ENCODE measurements at places on chromosomes 2 and 18.
A peak's percentile ranks its signal among the peaks of the same experiment; 100 is the strongest.

- no peak for DNase-seq
Observed at GRCh38 chr18:73908323-73908722, 239.3 kb downstream of the FBXO15 start.

DNA sequence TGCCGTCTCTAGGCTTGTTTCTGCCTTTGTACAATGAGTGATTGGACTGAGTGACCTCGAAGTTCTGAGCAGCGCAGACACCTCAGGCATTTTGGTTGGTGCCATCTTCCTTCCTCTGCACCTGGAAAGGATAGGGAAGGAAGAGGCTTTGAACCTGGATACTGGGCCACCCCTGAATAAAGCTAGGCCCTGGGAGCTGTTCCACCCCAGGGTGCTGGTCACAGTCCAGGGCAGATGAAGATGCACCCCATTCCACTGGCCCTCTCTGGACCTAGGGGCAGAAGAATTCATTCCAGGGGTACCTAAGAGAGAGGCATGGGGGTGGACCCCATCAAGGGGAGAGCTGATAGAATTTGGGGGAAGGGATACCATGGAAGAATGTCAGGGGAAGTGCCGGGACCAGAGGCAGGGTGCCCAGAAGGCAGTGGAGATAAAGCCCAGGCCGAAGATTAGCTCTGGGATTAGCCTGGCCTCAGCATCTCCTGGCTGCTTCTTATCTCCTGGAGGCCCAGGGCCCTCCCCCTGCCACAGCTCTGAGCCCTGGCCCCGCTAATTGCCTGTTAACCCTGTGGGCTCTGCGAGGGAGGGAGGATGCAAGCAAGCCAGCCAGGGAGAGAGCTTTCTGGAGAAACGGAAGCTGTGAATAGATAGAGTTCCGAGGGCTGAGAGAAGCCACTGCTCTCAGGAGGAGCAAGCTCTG, 11.4 kb downstream of the ASIC4 start:
- DNase-seq = peak; percentile 63

GRCh38 chr18:48940854-48941611, 9.7 kb downstream of the SMAD7 start:
- DNase-seq = no peak

- no peak for DNase-seq
Observed at GRCh38 chr2:27275211-27276150, at the start of gene DNAJC5G. Gene DNAJC5G, plus strand, starts transcription at chr2:27275433. Its CDS starts 1,296 bp downstream, at chr2:27276729.

GRCh38 chr2:181463588-181463987, 6.4 kb downstream of the ITGA4 start:
- no peak for DNase-seq

DNA sequence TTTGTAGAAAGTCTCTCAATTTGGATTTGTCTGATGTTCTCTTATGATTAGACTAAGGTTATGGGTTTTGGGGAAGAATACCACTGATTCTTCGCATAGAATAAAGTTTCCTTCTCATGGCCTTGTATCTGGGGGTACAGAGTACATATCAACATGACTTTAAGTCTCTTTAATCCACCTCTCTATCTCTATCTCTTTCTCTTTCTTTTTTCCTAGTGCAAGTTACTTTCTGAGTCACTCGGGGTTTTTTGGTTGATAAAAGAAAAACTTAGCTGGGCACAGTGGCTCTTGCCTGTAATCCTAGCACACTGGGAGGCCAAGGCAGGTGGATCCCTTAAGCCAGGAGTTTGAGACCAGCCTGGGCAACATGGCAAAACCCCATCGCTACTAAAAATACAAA, 100.1 kb upstream of the MAP4K3 start:
- no peak for DNase-seq

- no peak for DNase-seq
Observed at GRCh38 chr2:10193276-10193795, 70.8 kb downstream of the RRM2 start.

DNA sequence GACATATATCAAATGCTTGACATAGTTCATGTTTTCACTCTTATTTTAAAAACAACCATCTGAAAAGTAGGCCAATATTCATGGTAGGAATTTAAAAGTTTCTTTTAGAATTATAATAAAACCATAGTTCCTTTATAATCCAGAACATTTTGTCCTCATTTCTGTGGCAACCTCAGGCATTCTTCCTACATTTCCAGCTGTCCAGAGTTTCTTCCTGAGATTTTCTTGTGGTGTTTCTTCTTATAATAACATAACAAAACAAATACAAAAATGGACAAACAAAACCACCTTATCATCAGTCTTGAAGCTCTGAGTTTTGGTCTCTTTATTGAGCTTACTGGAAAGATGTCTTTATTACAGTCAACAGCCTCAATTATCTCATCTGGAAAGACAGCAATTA, 2028.6 kb upstream of the CELF4 start:
- DNase-seq = no peak

DNA sequence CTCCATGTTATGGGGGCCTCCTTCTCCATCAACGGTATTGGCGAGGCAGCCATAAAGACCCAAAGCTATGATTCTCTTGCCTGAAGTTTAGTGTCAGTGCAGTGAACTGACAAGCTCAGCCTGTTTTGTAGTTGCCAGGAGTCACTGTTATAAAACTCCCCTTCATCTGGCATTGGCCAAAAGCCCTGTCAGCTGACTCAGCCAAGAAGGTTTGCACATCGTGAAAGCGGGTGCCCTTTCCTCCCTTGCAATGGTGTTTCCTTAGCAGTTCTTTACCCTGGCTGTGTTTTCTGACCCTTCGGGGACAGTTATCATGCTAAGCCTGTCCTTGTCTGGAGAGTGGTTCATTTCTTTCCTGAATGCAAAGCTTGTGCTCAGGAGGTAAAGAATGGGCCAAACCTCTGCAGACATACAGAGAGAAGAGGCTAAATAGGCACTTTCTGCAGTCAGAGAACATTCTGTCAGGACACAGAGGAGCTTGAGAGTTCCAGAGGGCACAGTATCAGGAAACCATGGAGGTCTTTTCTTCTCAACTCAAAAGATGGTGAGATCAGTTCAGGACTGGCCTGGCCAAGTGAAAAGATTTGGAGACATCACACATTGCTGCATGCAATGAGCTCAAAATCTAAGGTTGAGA, 414.2 kb downstream of the ZNF521 start:
- no peak for DNase-seq

GRCh38 chr2:52428224-52428623, 1339.4 kb upstream of the CHAC2 start:
- DNase-seq = no peak

GRCh38 chr2:1981421-1981820, 237.1 kb upstream of the PXDN start:
- no peak for DNase-seq

DNA sequence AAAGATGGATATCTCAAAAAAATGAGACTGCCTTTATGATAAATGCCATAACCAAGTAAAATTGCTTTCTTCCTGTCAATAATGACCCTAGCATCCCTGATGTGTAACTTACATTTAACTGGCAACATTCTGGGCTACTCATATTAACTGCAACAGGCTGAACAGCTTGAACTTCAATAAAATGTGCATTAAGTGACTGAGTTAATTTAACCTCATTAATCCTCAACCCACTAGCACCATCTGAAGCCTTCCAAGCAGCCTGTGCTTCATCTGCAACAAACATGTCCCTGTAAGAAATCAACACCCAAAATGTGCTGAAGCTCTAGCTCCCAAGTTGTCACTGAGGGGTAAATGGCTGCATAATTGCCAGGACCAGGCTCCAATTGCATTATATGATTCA, 296.2 kb upstream of the ZC3H15 start:
- no peak for DNase-seq

DNA sequence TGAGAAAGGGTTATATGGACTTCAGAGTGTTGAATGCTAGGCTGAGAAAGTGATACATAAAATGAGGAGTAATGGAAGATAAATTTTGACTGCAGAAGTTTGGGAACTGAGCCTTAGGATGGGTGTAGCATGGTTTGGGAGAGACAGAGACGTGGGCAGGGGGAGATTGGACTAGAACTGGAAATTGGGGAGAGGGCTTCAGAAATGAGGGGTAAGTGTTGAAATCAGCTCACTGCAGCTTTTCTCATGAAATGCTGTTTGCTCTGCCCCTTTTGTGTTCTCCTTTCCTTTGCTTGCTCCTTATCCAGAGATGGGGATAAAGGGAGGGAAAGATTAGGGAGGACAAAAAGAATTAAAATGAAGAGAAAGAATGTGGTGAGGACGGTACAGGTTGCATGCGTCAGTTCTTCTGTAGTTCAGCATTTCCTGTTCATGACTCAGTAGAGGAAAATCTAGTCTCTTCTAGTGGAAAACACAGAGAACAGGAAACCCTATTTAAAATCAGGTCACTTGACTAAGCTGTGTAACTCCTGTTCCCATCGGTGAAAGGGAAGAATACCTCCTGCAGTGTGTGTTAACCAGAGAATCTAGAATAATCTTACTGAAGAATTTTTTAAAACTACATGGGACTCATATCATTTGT, 105.6 kb downstream of the CRIM1 start:
- peak; percentile 92 for DNase-seq

- DNase-seq = peak; percentile 20
Observed at GRCh38 chr2:237486819-237487448, at the start of gene MLPH. Gene MLPH, plus strand, starts transcription at chr2:237487251. Its CDS starts 6,176 bp downstream, at chr2:237493427.

- DNase-seq = no peak
Observed at GRCh38 chr2:54529935-54530334, 73.8 kb downstream of the SPTBN1 start.

DNA sequence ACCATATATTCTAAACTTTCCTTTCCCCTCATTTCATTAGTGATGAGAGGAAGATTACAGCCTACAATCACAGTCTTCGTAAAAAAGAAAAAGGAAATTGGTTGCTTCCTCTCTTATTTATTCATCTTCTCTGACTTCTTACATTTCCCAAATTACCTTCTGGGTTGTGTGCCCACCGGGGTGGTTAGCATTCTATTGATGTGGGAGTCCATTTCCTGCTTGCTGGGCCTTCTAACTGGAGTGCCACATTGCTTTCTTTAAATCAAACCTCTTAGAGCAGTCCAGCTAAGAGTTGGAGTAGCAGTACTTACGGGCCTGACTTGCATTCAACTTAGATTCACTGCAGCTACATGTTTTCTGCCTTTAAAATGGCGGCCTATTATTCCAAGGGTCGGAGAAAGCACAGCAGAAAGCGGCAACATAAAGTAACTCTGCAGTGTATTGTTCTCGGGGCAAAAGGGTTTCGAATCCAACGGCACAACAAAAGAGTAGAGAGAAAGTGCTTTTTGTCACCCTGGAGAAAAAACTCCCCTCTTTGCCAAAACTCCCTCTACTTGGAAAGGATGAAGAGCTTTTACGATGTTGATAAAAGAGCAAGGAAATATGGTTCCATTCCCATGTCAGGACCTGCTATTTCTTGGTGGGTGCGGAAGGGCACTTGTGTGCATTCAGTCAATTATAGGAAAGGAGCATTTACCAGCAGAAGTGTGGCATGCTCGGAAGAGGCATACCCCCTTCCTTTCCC, 110.6 kb upstream of the DLX2 start:
- no peak for DNase-seq

- DNase-seq = no peak
Observed at GRCh38 chr2:165428926-165429325, 40.6 kb upstream of the CSRNP3 start.

GRCh38 chr2:165575044-165575615, 105.6 kb downstream of the CSRNP3 start:
- no peak for DNase-seq

- no peak for DNase-seq
Observed at GRCh38 chr2:181142514-181142913, 162.1 kb downstream of the UBE2E3 start.

GRCh38 chr2:238287737-238288649, at the start of gene PER2:
Gene PER2, minus strand, starts transcription at chr2:238288610. Its CDS starts 10,674 bp downstream, at chr2:238277936.
- DNase-seq = peak; percentile 65

DNA sequence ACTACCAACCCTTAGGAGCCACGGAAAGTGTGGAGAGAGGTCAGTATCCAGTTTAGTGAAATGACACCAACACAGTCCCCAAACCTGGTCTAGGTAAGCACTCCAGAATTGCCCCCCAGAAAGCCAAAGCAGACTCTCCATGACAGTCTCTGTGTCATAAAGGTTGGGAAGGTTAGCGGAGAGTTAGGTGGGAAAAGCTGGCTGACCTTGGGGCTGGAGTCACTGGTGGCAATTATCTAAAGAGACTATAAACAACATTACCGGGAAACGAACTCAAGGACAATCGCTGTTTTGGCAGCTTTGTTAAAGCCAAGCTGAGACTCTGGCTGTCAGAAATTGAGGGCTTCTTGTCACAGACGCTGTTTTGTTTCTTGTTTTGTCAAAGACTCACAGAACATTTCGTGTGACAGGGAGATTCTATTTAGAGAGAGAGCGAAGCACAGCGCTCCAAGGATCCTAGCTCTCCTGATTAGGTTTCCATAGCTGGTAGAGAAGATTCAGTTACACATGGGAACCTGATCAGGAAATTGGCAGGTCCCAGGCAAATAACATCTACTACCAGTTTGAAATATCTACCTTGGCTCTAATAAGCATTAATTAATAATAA, 111.3 kb downstream of the LNPK start:
- no peak for DNase-seq

DNA sequence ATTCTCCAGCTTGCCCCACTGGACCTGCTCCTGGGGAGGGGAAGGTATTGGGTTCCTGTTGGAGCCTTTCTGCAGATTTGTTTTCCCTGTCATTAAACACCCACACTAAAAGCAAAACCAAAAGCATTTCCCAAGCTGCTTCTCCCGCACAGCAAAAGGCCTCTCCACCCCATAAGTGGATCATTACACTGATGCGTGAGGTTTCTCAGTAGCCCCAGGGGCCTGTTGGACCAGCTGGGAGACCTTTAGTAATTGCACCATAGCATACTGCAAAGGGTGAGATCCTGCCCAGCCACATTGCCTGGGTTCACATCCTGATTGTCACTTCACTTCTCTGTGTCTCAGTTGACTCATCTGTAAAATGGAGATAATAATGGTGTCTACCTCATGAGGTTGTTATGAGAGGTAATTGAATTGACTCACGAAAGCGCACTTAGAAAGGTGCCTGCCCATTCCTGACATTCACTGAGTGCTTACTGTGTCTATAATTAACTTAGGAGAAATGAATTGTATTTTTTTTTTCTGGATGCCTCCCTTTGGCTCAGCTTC, 43.9 kb downstream of the TOGARAM2 start:
- no peak for DNase-seq

GRCh38 chr2:85388878-85389538, 21.2 kb downstream of the CAPG start:
- no peak for DNase-seq

DNA sequence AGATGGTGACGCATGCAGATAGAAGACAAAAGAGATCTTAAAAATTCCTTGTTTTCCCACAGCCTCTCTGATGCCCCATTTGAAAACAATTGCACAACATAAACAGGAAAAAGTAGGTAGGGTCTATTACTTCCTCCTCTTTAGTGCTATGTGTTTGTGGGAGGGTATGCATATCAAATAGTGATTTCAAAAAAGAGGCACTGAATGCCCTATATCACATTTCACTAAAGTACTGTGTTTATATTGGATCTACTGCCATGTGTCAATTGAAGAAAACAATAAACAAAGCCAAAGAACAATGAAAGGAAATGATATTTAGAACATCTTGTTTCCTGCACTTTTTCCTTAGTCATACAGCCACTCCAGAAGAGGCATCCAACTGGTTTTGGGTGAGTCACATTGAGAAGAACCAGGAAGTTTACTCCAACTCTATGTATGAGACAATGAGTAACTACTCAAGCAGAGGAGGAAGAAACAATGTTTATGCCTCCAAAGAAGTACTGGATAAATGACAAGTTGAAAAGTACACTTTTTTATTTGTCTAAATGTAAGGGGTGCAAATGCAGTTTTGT, 583.6 kb downstream of the FBXO15 start:
- DNase-seq = peak; percentile 45

GRCh38 chr18:60040971-60041370, 141.2 kb downstream of the PMAIP1 start:
- no peak for DNase-seq

- DNase-seq = no peak
Observed at GRCh38 chr2:149313512-149313972, 16.8 kb upstream of the LYPD6 start.

- no peak for DNase-seq
Observed at GRCh38 chr2:230924092-230924469, 961 bp downstream of the GPR55 start.
